WERI-Rb-1 (cell line): ENCODE measurements at places on chromosomes 5 and 9.
A peak's percentile ranks its signal among the peaks of the same experiment; 100 is the strongest.

DNA sequence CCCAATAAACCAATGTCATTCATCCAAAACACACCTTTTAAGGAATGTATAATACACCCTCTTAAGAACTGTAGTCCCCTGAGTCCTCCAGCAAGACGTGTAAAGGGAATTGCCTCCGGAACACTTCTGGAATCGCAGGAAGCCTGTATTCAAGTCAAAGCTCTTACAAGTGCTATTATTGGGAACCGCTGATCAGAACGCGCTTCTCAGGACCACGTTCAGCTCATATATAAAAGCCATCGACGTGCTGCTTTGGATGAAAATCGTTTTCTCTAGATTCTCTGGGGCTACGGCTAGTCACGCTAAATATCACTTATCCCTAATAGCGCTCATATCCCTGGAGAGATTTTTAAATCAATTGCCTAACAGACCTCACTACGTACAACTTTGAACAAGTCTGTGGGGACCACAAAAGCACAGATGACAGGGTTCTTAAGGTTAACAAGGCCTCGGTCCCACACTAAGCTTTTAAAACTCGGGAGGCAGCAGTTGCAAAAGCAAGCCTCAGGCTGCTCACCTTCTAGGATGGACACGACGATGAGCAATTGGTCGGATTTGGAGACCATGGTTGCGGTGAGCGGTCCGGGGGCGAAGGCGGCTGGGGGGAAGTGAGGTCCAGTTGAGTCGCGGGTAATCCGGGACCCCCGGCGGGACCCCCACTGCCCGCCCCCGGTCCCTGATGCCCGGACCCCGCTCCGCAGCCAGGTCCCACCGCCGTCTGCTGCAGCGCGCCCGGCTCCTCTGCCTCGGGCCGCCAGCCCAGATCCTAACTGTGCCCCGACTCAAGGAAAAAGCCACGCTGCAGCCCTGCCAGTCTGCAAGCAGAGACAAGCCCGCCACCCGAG lies 548 bp downstream of the CEP120 start:
- DNase-seq, result peak; percentile 26

GRCh38 chr5:117657541-117657940 lies 1082.9 kb upstream of the SEMA6A start:
- no peak for DNase-seq

DNA sequence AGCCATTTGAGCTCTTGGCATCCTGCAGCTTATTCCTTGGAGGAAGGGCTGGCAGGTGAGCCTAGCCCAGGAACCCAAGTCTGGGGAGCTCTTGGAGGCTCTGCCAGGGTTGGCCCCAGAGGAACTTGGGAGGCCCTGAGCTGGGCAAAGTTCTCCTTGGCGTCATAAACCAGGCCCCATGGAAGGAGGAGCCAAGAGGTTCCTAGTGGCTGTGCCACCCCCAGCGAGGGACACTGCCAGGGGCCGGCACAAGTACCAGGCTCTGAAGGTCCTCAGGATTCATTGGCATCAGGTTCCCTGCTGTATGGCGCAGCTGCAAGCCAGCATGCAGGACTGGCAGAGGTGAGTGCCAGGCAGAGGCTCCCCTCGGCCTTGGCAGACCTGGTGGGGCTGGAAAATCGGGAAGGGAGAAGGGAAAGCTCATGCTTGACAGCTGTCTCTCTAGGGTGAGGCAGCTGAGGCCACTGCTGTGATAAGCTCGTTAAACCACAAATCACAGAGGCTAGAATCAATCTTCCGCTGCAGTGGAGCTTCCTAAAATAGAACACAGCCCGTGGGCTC lies 54.6 kb upstream of the SYNPO start:
- peak; percentile 22 for DNase-seq

DNA sequence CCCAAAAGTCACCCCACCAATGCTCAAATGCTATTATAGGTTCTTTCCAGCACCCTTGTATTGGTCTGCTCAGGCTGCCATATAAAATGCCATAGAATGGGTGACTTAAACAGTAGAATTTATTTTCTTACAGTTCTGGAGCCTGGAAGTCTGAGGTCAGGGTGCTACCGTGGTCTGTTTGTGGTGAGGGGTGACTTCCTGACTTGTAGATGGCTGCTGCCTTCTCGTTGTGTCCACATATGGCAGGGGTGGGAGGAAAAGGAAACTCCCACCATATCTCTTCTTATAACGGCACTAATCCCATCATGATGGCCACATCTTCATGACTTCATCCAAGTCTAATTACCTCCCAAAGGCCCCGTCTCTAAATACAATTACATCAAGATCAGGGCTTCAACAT lies 257.8 kb upstream of the TARS1 start:
- DNase-seq, result no peak

- DNase-seq, result peak; percentile 42
Observed at GRCh38 chr9:34377404-34377746, 677 bp upstream of the MYORG start.

DNA sequence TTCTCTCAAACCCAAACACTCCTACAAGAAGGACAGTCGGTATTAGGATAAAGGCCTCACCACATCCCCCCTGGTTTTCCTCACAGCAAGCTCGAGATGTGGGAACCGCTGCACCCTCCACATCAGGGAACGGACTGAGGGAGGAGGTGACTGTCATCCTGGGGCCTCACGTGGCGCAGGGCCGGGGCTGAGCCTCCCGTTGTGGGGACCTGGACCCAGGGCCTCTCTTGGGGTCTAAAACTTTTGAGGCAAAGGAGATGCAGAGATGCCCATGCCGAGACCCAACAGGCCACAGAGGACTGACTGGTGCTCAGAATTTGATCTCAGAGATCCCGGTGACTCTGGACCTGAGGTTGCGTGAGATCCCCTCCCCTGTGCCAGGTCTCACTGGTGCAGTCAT lies 72.7 kb downstream of the MRPL36 start:
- no peak for DNase-seq

- DNase-seq, result no peak
Observed at GRCh38 chr5:54021431-54022164, 288.8 kb downstream of the ARL15 start.

DNA sequence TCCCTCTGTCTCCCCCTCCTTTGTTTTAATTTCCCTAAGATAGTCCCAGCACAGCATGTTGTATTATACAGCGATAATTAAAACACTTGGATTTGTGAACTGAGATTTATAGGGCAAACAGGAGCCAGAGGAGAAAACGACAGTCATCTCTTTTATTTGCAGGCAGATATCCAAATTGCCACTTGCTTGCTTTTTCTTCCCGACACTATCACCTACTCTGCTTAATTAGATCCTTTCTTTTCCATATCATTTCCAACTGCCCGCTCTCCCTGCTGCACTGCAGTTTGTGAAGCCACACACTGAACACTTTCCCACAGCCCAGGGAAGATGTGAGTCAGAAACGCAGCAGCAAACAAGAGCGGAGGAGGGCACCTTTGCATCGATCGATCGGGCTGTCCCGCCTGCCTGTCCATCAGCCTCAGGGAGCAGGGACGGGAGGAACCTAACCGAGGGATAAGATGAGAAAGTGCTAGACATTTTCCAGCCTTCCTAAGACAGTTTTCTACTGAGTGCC lies 35.8 kb upstream of the SPRY4 start:
- peak; percentile 85 for DNase-seq

DNA sequence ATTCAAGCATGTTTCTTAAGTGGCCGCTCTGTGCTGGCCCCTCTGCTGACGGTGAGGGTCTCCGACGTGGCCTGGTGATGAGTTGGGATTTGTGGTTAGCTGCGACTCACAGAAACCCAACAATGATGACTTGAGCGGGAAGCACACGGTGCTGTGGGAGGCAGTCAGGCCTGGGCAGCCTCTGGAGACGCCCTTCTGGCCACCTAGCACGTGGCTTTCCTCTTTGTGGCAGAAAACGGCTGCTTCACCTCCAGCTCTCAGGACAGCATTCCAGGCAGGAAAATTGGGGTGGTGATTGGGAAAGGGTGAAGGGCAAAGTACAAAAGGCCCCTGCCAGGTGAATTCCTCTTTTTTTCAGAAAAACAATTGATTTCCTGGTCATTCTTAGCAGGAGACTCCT lies 17.5 kb upstream of the IER5L start:
- no peak for DNase-seq

- no peak for DNase-seq
Observed at GRCh38 chr5:142131394-142131793, 22.8 kb downstream of the NDFIP1 start.

DNA sequence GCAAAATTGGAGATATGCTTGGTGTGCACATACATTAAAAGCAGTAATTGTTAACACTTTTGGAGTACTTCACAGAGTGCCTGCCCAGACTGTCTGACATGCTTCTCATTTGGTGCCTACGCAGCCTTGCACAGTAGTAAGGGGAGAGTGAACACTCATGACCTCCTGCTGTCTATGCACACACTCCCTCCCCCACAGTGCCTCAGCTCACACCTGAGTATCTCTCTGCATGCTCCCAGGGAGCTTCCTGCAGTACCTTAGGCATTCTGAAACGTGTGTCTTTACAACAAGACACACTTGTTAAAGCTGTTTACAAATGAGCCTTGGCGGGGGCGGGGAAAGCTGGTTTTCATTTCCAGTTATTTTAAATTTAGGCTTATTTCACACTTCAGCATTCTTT lies 18.0 kb downstream of the MAP3K1 start:
- peak; percentile 28 for DNase-seq

- DNase-seq, result no peak
Observed at GRCh38 chr9:126788634-126789349, 16.0 kb upstream of the ZBTB43 start.

GRCh38 chr5:136399527-136399926 lies 34.2 kb upstream of the TRPC7 start:
- DNase-seq, result no peak

DNA sequence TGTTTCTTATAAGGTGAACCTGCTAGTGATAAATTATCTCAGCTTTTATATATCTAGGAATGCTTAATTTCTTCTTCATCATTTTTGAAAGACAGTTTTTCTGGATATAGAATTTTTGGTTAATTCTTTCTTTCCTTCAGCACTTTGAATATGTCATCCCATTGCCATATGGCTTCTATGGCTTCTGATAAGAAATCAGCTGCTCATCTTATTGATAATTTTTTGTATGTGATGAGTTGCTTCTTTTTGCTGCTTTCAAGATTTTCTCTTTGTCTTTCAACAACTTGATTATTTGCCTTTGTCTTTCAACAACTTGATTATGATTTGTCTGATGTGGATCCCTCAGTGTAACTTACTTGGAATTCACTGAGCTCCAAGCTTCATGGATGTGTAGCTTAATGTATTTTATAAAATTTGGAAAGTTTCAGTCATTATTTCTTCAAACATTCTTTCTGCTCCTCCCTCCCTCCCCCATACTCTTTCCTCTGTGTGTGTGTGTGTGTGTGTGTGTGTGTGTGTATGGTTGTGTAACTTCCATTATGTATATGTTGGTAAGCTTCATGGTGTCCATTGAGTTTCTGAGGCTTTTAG lies 243.9 kb downstream of the TLE1 start:
- DNase-seq, result no peak

GRCh38 chr5:180157866-180158265 lies 51.1 kb downstream of the RASGEF1C start:
- DNase-seq, result no peak

DNA sequence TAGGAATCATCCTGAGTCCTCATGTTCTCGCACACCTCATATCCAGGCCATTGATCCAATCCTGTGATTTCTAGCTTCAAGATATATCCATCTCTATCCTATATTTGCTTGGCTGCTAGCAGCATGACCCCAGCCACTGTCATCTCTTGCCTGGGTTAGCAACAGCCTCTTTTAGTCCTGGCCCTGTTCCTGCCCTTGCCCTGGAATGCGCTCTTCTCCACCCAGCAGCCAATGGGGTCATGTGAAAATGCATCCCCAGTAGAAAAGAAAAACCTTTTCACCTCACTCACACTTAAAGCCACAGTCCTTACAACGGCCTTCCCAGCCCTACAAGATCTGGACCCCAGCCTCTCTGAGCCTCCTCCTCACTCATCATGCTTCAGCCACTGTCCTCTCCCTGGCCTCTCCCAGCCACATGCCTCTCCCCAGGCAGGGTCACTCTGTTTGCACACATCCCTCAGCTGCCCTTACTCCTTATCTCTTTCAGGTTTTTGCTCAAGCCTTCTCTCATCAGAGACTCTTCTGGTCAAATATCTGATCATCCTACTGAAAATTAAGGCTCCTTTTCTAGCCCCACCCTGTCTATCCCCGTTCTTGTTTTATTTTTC lies 34.3 kb upstream of the NR3C1 start:
- no peak for DNase-seq

DNA sequence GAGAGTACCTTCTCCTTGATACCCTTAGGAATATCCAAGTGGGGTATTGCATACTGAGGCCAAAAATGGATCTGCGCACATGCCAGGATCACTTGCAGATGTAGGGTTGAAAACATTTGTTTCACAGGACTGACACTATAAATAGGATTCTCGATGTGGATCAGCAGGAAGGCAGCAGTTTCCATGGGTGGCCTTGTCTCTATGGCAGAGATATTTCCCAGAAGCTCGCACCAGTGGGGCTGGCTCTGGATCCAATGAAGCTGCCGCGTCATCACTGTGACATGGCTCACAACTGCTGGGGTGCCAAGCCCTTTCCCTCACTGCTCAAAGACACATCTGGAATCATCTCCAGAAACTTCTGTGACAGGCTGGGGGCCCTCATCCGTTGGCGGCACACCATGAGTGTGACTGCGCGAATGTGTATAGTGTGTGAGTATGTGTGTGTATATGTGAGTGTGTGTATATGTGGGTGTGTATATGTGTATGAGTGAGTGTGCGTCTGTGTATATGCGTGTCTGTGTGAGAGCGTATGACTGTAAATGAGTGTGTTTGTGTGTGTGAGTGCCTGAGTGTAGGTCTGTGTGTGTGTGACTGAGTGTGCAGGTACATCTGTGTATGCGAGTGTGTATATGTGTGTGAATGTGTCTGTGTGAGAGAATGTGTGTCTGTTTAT lies 182.5 kb downstream of the GAS1 start:
- no peak for DNase-seq

GRCh38 chr9:89576404-89576839 lies 28.4 kb upstream of the GADD45G start:
- no peak for DNase-seq

- no peak for DNase-seq
Observed at GRCh38 chr5:113546703-113547183, 33.2 kb downstream of the YTHDC2 start.
